H9 (cell line): ENCODE measurements at places on chromosomes 4 and X.

DNA sequence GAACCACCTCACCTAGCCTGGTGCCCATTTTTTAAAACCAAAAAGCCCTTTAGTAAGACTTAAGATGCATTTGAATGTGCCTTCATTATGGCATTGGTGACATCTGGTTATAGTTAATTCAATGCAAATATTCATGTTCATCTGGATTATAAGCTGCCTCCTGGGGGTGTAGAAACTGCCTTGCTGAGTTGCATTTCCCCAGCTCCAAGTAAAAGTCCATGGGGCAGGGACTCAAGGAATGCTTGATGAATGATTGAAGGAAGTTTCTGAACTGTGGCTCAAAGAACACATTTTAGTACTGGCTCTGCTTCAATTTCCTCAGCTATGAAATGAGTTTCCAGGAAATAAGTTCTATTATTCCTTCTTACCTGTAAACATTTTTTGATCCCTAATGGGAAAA, 18.5 kb upstream of the RBM47 start:
- DNase-seq: no peak

- no peak for DNase-seq
Measured at GRCh38 chr4:2497931-2498330, 29.0 kb downstream of the RNF4 start.

- DNase-seq: peak; percentile 25
Measured at GRCh38 chr4:157265281-157265680, 44.8 kb downstream of the GRIA2 start.

DNA sequence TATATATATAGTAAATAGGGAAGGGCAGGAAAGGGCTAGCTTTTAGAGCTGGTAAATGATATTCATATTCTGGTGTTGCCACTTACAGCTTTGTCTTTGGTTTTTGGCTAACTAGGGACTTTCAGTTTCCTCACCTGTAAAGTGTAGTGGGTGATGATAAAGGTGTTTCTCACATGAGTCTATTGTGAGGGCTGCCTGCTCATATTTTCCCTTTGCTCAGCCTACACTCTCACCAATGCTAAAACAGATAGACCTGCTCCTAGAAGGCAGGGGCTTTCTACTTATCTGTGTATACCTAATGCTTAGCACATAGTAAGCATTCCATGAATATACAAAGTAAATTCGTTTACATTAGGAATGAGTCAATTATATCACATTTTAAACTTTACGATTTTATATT, 137.2 kb upstream of the HS3ST1 start:
- no peak for DNase-seq

GRCh38 chr4:147590249-147590920, 26.8 kb upstream of the TMEM184C start:
- DNase-seq: peak; percentile 51
